Substantia nigra (tissue), 51 donors: ENCODE measurements at places on chromosomes 5 and 9.

- DNase-seq, result no peak
These were observed 35.9 kb downstream of the SVEP1 start for GRCh38 chr9:110543631-110544051.

DNA sequence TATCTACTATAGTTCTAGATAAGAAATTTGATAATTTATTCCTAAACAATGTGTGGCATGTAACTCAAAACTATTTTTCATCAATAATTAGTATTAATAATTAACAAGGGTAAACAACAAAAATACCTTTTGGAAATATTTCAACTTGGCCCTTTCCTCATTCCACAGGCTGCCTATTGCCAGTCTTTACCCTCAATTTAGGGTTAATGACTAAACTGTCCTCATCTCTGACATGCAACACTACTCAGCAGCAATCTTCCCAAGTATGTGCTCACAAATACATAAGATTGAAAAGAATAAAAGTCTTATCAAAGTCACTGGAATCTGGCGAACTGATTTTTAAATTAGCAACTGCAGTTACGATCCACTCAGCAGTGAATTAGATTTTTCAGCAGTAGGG lies 153.6 kb downstream of the GLIS3 start:
- DNase-seq, result no peak

GRCh38 chr5:115733607-115734006 lies 82.9 kb downstream of the CDO1 start:
- no peak for DNase-seq

DNA sequence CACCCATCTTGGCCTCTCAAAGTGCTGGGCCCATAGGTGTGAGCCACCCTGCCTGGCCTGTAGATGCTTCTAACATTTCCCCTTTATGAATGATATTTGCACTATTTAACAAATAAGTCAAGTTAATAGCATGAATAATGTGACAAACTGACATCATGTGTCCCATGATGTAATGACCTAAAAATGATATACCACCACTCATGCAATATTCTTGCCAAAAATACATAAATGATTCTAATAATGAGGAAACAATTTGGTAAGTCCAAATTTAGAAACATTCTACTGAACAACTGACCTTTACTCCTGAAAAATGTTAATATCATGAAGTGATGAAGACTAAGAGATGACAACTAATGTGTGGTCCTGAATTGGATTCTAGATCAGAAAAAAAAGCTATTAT lies 33.5 kb upstream of the TRIM14 start:
- no peak for DNase-seq

DNA sequence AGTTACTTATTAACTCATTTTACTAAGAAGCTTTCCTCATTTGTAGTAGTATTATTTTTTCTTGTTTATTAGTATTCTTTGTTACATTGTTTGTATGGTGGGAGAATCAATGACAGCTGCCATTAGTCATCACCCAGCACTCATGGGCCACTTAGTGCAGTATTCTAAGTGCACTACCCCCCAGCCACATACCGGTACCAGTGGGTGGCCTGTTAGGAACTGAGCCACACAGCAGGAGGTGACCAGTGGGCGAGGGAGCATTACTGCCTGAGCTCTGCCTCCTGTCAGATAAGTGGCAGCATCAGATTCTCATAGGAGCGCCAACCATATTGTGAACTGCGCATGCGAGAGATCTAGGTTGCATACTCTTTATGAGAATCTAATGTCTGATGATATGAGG lies 24.2 kb upstream of the CAMLG start:
- no peak for DNase-seq

DNA sequence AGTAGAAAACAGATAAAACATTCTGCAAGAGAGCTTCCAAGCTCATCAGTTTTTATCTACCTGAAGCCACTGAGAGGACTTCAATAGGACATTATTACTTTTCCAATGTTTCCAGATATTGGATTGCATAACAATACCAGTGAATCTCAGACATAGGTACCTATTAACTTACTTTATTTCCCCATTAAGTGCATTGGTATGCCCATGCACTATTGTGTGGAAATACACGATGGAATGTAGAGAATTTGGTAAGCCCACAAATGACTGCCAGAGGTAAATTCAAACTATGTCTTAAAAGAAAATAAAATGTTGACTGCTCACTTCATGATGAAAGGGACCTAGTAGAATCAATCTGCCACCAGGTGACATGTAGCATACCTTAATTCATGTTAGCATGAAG lies 48.1 kb upstream of the PRR16 start:
- DNase-seq, result no peak

DNA sequence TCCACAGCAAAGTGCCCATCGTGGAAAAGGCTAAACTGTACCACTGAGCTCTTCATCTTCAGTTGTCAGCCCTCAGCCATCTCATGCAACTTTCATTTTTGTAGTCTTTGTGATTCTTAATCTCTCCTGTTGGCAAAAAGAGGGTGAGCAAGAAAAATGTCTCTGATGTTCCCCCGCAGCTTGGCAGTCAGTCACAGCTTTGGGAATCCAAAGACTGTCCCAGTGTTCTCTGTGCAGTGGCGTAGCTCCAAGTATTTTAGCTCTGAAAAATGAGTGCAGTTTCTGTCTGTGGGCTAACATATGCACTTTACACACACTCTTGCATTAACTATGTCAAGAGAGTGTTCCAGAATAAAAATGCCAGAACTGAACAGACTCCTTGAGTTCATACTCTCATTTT lies 372.2 kb downstream of the TMEM232 start:
- no peak for DNase-seq

- DNase-seq, result no peak
These were observed 64.7 kb downstream of the NR3C1 start for GRCh38 chr5:143338658-143339366.

DNA sequence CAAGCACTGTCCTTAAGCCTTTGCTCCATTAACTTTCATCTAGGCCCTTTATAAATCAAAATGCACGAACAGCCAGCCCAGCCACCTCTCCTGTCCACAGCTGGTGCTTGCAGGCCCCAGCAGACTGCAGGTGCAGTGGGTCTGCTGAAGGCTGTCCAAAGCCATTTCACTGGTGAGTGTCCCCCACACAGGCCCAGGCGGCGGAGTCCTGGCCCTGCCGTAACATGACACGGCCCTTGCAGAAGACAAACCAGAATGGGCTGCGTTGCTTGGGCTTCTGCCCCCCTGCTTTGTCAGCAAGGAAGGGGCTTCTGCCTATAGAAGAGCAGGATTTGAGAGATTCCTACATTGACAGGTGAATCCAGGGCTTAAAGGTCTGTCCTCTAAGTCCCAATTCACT lies 188.6 kb downstream of the NR3C1 start:
- DNase-seq, result no peak

GRCh38 chr5:16976625-16977008 lies 40.5 kb upstream of the MYO10 start:
- DNase-seq, result no peak

GRCh38 chr5:131281133-131281867 lies 17.4 kb downstream of the CDC42SE2 start:
- DNase-seq, result no peak

GRCh38 chr5:160938532-160938931 lies 86.5 kb upstream of the ATP10B start:
- peak; percentile 12 for DNase-seq

DNA sequence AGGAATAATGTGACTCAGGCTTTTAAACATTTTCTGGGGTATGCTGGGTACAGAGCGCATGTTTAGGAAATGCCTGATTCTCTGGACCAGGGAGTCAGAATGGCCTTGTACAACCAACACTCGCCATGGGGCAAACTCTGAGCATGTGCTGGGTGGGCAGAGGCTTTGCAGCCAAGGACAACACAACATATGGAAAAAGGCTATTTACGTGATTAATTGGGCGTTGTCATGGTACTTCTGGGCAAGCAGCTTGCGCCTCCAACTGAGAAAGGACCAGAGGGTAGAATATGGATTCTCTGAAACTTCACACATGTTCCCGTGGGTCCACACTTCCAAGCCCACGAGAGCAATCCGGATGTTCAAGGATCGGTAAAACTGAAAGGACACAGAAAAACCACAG lies 49.1 kb downstream of the NIPAL4 start:
- no peak for DNase-seq

GRCh38 chr9:132199056-132199455 lies 37.2 kb downstream of the NTNG2 start:
- no peak for DNase-seq

- no peak for DNase-seq
These were observed 184.6 kb upstream of the DMAC1 start for GRCh38 chr9:7984203-7984602.

- no peak for DNase-seq
These were observed 62.8 kb upstream of the PPP1R26 start for GRCh38 chr9:135416664-135417290.

GRCh38 chr5:17316970-17317459 lies 99.6 kb downstream of the BASP1 start:
- DNase-seq, result no peak

DNA sequence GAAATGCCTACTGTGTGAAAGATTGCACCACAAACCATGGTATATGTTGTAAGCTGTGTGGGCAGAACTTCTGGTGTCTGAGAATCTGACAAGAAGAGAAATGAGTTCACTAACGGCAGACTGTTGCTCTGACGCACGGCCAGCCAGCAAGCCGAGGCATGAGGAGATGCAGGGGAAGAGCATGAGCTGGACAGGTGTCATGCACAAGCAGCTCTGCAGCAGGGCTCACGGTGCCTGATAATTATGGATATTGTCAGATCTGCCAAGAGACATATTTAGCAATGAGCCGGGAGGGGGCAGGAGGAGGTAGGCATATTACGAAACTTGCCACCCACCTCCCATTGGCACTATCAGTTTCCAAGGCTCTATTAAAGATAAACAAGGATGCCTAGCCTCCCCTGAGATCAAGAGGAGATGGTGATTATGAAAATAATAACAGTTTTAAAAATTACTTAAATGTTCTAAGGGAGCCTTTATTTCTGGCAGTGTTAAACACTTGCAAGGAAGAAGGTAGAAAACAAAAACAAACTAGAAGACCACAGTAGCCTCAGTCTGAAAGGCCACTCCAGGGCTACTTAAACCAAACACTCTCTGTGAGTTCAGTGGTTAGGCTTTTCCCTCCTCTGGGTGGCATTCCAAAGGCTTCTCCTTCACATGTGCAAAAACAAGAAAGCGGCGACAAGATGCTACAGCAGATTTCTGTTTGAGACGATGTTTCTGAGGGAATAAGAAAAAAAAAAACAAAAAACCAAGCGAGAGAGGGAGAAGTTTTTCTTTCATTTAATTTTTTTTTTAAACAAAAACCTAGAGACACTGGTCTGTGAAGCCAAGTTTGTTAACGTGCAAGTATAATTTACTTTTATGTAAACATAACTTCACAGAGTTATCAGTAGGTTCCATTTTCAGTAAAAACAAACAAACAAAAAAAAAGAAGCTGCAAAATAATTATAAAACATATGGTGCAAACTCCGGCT lies 339.5 kb downstream of the BNC2 start:
- DNase-seq, result no peak

DNA sequence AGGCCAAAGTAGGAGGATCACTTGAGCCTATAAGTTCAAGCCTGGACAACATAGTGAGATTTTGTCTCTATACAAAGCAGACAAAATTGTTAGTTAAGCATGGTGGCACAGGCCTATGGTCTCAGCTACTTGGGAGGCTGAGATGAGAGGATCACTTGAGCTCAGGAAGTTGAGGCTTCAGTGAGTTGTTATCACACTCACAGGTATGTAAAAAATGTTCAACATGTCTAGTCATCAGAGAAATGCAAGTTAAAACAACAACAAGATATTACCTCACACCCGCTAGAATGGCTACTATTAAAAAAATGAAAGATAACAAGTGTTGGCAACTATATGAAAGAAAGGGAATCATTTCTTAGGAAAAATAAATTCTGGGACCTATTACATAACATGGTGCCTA lies 341.5 kb upstream of the ST8SIA4 start:
- no peak for DNase-seq

DNA sequence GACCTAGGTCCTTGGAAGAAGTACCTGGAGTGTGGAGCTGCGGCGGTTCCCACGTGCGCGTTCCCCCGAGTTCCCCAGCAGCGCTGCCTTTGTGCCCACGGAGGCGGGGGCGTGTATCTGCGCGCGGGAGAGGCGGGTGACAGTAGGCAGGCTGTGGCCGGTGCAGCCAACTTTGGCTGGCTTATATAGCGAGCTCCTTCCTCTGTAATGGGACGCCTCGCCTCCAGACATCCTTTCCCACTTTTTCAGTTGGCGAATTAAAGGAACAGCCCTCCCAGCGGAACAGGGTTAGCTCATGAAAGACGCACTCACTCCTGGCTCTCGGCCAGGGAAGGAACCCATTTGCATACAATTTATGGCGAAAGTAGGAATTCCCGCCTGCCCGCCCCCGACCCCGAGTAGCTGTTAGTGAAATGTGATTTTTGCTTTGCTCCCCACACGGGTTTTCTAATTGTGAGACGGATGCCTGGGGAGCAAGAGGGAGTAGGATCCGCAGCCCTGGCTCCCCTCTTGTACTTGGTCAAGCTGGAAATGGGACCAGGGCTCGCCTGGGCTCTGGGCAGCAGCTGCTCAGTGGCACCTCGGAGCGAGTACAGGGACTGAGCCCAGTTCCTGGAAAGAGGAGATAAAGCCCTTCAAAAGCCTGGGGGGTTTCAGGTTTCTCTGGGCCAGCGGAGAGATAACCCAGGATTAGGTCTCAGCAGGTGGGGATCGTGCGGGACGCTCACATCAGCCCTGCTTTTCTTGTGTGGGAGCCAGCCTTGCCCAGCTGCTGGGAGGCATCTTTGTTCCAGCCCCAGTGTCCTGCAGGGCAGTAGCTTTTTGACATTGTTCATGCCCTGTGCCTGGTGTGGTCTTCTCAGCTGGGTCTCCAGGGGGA lies at the start of gene TNC:
TNC (minus strand) TSS at position 159 of the 880 bp plus-strand sequence. CDS start 27,139 bp downstream, outside the sequence.
- peak; percentile 64 for DNase-seq

GRCh38 chr9:135833864-135834263 lies 73.5 kb downstream of the CAMSAP1 start:
- DNase-seq, result no peak

DNA sequence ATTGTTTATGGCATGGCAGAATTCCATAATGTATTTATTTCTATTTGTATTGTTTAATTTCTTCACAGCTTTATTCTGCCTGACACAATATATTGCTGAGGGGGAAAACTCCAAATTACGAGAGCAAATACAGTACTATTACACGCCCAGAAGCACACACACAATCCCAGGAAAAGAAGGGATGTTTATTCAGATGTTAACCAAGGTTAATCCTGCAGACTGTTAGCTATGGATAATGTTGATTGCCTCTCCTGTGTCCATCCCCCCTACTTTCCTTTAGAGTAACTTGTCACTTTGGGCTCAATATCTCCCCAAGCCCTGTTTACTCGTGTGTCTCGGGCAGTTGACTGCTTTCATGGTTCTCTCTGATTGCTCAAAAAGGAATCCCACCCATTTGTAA lies 84.2 kb upstream of the ERCC6L2 start:
- no peak for DNase-seq

DNA sequence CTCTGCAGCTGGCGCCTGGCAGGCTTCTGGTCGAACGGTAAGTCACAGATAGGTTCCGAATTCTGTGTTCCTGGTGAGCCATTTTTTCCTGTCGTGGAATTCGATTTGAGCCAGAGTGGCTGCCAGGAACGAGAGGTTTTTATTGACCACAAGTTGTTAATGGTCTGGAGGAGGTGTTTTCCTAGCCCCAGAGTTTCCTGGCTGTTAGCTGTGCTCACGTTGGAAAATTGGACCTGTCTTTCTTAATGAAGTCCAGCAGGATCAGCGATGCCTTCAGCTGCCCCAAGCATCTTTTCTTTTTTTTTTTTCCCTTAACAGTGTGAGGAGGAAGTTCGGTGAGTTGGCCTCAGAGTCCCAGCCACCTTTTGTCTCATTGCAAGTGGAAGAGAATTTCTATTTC lies 62.9 kb downstream of the COL5A1 start:
- no peak for DNase-seq
